HT-29 (cell line): ENCODE measurements at places on chromosomes 3 and 15. TPM values are rescaled to one million over a fixed set of nuclear protein-coding genes. Genes with fewer than 3 reads are reported as not detected.

DNA sequence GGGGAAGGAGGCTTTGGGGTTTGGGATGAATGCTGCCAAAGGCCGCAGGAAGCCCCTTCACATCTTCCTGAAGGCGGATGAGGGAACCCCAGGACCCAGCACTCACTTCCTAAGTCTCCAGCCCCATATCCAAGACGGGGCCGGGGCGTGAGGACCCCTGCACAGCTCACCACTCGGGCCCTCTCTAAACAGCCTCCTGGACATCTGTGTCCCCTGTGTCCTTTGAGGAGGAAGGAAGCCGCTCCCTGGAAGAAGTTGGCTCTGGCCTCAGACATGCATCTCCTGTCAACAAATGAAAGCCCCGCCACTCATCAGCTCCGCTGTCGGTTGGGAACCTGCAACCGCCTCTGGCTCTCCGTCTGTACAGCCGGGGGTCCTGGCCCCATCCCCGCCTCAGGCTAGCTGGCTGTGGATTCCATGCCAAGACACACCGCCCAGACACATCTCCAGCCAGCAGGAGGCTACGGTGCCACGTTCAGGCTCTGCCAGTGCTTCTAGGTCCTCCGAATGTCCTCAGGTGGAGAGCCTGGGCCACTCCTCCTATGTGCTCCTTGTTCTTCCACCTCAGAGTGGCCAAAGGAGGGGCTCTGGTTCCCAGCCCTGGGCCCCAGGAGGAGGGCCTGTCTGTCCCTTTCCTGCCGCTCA lies 140.0 kb upstream of the MEF2A start:
- peak; percentile 55 for DNase-seq

DNA sequence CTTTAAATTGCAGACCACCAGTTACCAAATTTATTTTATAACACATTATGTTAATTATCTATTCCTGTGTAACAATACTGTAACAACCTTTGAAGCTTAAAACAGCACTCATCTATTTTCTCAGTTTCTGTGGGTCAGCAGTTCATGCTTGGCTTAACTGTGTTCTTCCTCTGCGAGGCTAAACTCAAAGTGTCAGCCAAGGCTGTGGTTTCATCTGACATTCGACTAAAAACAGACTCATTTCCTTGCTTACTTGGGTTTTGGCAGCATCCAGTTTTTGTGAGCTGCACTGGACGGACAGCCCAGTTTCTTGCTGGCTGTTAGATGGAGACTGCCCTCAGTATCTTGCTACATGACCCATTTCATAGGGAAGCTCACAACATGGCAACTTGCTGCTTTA lies 247.3 kb upstream of the KCNH8 start:
- no peak for DNase-seq

GRCh38 chr15:78061963-78062427 lies 15.5 kb downstream of the TBC1D2B start:
- DNase-seq: no peak

DNA sequence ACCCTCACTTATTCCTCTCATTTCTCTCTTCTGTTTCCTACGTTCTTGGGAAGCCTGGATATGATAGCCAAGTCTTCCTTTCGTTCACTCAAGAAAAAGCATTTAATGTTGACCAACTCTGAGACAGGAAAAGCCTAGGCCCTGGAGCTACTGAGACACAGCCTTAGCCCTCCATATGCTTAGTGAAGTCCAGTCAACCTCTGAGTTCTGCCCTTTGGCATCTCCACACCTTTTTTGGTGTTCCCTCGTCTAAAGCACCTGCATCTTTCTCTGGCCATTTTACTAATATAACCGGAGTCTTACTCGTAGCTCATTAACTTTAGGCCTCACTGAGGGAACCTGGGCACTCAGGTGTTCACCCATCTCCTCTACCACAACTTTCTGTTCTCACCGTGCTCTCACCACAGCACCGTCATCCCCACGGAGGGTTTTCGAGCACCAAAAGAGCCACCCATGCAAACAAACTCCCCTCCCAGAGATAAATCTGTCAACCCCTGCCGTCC lies 632 bp downstream of the MTHFS start:
- no peak for DNase-seq

DNA sequence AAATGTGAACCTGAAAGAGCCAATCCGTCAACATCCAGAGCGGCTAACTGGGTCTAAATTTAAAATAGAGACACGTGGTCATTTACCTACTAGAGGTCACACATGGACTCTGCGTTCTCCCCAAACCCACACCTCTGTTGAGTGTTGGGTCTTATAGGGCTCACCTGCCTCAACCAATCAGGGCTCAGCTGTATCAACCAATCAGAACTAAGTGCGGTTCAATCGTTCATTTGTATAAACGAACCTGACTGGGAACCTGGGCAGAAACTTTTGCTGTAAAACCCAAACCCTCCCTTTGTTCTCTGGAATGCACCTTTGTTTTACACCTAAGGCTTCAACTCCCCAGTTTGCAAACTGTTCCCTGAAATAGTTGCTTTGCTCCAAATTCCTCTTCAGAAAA lies 8.9 kb downstream of the DNAAF4 start:
- DNase-seq: no peak

GRCh38 chr15:63605036-63605435 lies 7.8 kb downstream of the FBXL22 start:
- no peak for DNase-seq

- DNase-seq: peak; percentile 45
Observed at GRCh38 chr3:36868614-36869436, 76.0 kb downstream of the TRANK1 start.

- DNase-seq: peak; percentile 78
Observed at GRCh38 chr3:115146032-115146417, 1.1 kb downstream of the ZBTB20 start.

Gene SLC22A14
- total RNA-seq: not detected in 2 replicates

Gene TM6SF1
- total RNA-seq: not detected in 2 replicates

Gene APBA2
- not detected in 2 replicates for total RNA-seq

Gene ADAMTSL3
- total RNA-seq: not detected in 2 replicates
